T-cell (primary cell): ENCODE measurements at places on chromosomes 7 and 10. TPM values are rescaled to one million over a fixed set of nuclear protein-coding genes. Genes with fewer than 3 reads are reported as not detected.
A peak's percentile ranks its signal among the peaks of the same experiment; 100 is the strongest.

MKI67 gene
- 1.5 TPM for total RNA-seq

NKX2-3 gene
- not detected for total RNA-seq

PAPOLB gene
- total RNA-seq = not detected

PHF14 gene
- total RNA-seq = 29.2 TPM

ZMIZ1 gene
- 21.2 TPM for total RNA-seq

H2BK1 gene
- 3.1 TPM for total RNA-seq

PRSS1 gene
- not detected for total RNA-seq

BRAF gene
- 42.2 TPM for total RNA-seq

C10orf53 gene
- not detected for total RNA-seq

MKRN1 gene
- total RNA-seq = 146 TPM

NUPR2 gene
- total RNA-seq = not detected

LLCFC1 gene
- not detected for total RNA-seq

FLNC gene
- total RNA-seq = 0.08 TPM

PNLIPRP2 gene
- not detected for total RNA-seq

TMEM196 gene
- total RNA-seq = not detected

DNA sequence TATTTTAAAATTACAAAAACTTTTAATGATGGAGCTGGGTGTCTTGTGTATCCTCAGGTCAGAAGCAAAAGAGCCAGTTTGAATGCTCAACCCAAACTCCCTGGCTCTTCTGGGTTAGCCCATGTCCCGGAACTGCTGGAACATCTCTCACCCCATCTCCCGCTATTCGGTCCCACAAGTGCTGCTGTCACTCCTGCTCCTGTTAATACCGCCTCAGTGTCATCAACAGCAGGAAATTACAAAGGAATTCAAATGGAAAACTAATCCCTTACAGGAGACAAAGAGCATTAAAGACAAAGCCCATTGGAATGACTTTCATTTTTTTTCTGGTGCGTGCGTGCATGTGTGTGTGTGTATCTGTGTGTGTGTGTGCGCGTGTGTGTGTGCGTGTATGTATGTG is 112.0 kb upstream of the C7orf33 start:
- no peak for DNase-seq

GRCh38 chr7:143362131-143363015 is at the start of gene FAM131B:
FAM131B (minus strand) TSS chr7:143362713; CDS start chr7:143362603, 110 bp downstream.
- peak; percentile 33 for DNase-seq

DNA sequence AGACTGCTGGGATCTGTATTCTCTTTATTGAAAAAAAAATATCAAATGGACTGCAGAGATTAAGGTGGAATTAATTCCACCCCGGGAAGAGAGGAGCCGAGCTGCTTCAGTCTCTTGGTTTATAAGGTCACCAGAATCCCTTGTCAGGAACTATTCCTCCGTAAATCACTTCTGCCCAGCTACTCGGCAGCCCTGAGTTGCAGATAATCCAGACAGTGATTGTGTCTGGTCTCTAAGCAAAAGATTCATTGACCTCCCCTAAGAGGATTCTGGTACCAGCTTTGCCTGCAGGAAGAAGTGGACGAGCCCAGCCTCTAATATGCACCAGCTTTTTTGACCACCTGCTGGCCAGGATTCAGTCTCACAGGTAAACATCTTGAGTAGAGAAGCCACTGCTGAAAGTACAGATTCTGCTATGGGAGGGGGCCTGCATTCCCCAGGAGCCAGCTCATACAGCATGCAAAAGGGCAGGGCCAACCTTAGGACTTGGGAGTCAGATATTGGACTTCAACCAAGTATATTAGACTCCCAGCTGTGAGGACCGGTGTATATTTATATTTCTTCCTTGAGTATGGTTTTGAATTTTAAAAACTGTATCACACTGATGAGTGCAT is 27.1 kb upstream of the PLXNA4 start:
- no peak for DNase-seq

DNA sequence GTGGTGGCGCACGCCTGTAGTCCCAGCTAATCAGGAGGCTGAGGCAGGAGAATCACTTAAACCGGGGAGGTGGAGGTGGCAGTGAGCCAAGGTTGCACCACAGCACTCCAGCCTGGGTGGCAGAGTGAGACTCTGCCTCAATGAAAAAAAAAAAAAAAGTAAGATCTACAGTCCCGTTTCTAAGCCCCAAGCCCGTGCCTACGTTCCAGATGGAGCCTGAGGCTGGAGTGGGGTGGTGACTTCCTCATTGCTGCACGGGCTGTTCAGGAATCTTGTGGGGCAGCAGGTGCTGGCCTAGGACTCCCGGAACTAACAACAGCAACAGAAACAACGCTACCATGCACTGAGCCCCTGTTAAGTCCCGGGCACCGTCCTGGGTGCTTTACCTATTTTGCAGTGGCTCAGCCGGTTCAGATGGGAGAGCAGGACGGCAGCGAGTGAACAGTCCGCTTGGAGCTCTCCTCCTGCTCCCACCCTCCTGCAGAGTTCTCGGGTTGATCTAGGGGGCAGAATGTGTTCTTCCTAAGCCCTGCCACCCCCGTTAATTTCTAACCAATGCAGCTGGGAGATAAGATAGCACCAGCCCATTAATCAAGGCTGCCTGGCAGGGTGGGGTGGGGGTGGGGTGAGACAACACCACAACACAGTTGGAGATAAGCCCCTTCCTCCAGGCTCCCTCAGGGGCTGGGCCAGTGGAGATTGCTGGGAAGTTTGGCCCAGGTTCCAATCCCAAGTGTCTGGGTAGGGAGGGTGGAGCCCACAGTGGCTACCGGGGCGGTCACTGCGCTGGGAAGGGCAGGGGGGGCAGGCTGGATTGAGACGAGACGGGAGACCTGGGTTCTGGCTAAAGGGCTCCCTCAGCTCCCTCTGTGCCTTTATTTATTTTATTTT is 17.0 kb upstream of the SFRP5 start:
- DNase-seq = no peak

DNA sequence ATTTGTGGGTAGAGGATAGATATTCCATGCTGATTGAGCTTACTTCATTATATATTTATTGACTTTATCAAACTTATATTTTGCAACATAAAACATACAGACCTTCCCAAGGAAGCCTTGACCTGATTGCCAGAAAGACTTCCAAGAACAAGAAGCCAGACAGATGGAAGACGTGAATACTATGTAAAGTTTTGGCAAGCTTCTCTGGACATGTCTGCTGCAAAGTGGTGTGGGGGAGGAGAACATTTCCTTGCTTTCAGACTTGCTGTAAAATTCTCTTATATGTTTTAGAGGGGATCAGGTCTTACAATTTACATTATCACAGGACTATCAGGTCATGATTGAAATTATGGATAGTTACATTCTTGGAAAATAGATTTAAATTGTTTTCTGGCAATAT is 23.4 kb downstream of the GPR158 start:
- no peak for DNase-seq

GRCh38 chr7:11207565-11207964 is 233.9 kb downstream of the PHF14 start:
- DNase-seq = no peak

DNA sequence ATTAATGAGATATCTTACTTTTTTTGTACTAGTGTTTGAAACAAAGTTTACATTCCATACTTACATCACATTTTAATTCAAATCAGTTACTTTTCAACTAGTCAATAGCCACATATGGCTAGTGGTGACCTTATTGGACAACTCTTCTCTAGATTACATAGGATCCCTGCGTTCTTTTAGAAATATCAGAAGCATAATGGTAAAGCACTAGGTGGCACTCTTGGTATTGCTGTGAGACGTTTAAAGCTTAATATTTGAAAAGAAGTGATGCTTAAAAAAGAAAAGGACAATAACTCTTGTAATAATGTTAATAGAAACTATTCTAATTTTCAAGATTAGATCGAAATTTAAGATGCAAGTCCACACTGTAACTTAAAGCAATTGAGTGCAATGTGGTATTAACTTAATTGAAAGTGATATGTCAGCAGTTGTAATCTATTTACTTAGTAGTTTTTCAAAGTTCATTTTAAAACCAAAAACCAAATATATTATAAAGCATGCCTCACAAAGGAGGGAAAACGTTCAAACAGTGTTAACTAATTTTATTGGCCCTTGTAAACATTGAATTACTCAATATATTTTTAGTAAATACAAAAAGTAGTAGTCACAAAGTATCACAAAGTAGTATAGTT is 339.1 kb downstream of the ATRNL1 start:
- no peak for DNase-seq

- no peak for DNase-seq
Measured at GRCh38 chr10:108566316-108567107, 1356.8 kb downstream of the XPNPEP1 start.

DNA sequence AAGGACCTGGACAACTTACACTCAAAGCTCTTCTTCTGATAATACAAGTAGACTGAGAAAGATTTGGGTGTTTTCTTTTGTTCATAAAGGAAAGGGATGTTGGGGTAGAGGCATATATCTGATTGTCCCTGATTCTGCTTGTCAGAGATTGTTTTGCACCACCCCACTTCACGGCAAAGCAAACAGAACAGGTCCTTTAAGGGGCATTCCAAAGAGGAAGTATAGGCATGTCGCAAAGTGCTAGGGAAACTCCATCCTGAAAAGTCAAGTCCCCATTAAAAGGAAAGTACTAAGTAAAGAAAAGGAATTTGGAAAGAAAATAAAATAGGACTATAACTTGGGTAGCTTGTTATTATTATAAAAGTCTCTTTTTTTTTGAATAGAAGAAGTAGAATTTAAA is 233.0 kb downstream of the DNAJB9 start:
- no peak for DNase-seq

- no peak for DNase-seq
Measured at GRCh38 chr10:20963721-20964595, 66.8 kb upstream of the NEBL start.

DNA sequence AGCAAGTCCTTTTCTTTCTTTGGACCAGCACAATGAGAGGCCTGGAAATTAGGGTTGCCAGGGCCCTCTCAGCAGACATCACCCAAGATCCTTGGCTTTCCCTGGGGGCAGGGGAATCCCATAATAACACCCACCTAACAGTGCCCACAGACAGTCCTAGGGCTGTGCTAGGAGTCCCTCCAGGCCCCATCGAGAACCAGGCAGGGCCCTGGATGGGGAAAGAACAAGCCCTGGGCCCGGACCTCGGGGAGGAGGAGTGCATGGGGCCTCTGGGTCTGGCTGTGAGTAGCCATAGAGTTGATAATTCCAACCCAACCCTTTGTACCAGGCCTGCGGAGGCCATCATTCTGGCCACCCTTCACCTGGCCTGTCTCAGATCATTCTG is 201.2 kb upstream of the ZMIZ1 start:
- no peak for DNase-seq

DNA sequence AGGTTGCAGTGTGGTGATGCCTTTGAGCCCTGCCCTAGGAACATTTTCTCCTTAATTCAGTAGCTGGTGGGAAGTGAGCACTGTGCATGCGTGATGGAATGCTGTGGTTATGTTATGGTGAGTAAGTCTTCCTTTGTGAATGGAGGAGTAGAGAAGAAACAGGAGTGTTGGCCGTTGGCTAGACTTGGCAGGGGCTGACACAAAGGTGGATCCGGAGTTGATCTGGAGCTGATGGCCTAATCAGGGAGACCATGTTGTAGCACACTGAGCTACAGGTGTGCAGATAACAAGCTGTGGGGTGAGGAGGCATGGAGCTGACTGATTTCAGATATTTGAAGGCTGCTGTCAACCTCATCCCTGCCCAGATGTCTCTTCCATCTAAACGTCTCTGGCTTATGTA is 122.3 kb downstream of the CNNM2 start:
- DNase-seq = no peak

DNA sequence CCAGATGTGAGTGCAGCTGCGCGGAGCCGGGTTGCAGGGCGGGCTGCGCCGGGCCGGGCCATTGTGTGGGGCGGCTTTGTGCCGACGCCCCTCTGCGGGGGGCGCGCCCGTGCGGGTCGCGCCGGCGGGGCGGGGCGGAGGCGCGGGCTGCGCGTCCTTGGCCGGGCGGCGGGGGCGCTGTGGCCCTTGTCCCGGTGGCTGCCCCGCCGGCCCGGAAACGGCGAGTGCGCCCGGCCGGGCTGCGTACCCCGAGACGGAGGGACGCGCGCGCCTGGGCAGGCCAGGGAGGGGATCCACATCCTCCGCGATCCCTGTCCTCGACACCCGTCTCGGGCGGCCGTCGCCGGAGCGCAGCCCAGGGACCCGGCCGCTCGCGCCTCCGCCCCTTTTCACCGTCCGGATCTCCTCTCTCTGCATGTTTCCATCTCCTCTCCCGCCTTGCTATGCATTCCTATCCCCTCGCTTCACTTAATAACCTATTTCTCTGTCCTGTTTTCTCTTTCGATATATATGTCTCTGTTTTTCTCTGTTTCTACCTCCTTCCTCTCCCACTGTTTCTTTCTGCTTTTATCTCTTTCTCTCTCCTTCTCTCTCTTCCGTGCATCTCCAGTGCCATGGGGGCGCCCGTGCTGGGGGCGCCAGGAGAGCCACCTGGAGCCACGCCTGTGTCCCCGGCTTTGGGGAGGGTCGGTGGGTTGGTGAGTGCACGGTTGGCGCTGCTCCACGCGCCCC is 765 bp downstream of the PFKFB3 start:
- peak; percentile 31 for DNase-seq

GRCh38 chr7:17166824-17167379 is 131.6 kb upstream of the AHR start:
- no peak for DNase-seq

DNA sequence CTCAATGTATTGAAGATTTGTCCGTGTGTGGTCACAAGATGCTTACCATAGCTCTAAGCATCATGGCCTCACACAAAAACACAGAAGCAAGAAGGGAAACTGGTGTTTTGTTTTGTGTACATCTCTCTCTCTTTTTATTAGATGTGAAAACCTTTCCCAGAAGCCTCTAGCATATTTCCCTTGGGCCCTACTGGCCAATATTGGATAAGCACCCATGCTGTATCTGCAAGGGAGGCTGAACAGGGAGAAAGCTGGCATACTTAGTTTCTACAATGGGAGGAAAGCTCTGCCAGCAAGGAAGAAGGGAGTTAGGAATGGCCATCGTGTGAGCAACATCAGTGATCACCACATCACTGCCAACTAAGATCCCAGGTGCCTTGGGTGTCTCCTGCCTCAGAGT is 9.6 kb upstream of the NAMPT start:
- no peak for DNase-seq

- no peak for DNase-seq
Measured at GRCh38 chr10:132643709-132644526, 106.3 kb downstream of the INPP5A start.

DNA sequence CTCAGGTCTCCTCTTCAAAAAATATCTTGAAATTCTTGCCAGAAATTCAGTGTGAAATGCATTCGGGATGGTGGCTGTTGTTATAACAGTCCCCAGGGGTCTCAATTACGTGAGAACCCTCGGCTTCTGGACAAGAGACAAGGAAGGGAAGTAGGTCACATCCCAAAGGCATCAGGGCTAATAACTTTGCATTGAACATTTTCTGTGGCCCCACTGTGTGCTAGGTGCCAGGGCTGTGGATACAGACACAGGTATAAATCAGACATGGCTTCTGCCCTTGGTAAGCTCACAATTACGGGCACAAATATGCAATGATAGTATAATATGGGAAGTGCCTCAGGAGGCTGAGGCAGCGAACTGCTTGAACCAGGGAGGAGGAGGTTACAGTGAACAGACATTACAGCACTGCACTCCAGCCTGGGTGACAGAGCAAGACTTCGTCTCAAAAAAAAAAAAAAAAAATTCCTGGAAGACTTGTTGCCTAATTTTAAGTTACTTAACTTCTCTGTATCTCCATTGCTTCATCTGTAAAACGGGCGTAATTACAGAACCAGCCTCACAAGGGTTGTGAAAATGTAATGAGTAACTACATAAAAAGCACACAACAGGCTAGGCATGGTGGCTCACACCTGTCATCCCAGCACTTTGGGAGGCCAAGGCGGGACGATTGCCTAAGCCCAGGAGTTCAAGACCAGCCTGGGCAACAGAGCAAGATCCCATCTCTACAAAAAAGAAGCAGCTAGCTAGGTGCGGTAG is 2.5 kb upstream of the RHBDD2 start:
- DNase-seq = no peak

- DNase-seq = no peak
Measured at GRCh38 chr10:78843495-78843894, 225.3 kb upstream of the ZMIZ1 start.
